Lower lobe of right lung (tissue), 2 donors: ENCODE measurements at places on chromosomes 2 and 18.

- peaks cover 19% of the 10 kb centered on the region for H3K4me1 ChIP-seq
Observed at GRCh38 chr2:127735537-127736399, 34.5 kb downstream of the SFT2D3 start.

- peak overlapping the region; percentile 73 for H3K4me3 ChIP-seq
- no peaks in the 10 kb centered on the region for H3K36me3 ChIP-seq
- peaks cover 30% of the 10 kb centered on the region for H3K4me1 ChIP-seq
- no peaks in the 10 kb centered on the region for H3K27me3 ChIP-seq
Observed at GRCh38 chr2:84906108-84906899, 848 bp downstream of the TMSB10 start.

GRCh38 chr2:28590496-28591301, 94.8 kb downstream of the PLB1 start:
- H3K27me3 ChIP-seq = no peaks in the 10 kb centered on the region
- no peak overlapping the region for H3K27ac ChIP-seq
- no peak overlapping the region for H3K4me3 ChIP-seq

DNA sequence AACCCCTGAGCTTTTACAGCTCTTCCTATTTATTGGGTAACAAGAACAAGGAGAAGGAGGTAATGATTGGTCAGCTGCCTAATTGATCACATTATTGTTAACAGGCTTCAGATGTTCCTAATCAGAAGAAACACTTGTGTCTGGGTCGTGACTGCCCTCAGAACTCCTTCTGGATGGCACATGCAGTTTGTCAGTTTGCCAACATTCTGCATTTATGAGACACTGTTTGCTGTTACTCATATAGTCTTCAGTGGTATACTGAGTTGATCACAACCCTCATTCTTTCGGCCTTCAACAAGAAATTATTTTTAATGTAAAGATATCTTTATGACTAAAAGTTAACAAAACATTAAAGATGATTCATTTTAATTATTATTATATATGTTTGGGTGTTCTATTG, 95.7 kb upstream of the DOCK10 start:
- no peaks in the 10 kb centered on the region for H3K27me3 ChIP-seq
- H3K4me3 ChIP-seq = no peak overlapping the region
- no peak overlapping the region for H3K27ac ChIP-seq
- no peaks in the 10 kb centered on the region for H3K36me3 ChIP-seq
- DNase-seq = no peak
- H3K4me1 ChIP-seq = no peaks in the 10 kb centered on the region

DNA sequence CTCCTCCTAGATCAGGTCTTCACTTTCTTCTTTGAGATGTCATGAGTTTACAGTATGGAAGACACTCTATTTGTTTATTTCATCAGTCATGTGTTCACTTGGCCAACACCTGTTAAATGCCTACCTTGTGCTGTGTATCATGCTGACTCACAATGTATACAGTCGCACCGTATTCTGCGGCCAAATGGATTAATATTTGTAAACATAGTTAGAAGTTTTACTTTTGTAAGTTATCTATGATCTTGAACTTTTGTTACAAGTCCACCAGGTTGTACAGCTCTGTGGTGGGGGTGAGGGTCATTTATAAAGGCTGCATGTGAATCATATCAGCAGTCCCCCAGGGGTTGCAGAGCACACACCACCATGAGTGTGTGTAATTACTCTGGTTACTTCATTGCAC, 408.7 kb upstream of the NRP2 start:
- no peak overlapping the region for H3K4me3 ChIP-seq
- H3K4me1 ChIP-seq = no peaks in the 10 kb centered on the region
- no peak for DNase-seq
- no peaks in the 10 kb centered on the region for H3K36me3 ChIP-seq
- no peaks in the 10 kb centered on the region for H3K27me3 ChIP-seq

- H3K27ac ChIP-seq = no peak overlapping the region
- H3K4me1 ChIP-seq = no peaks in the 10 kb centered on the region
- no peaks in the 10 kb centered on the region for H3K27me3 ChIP-seq
- no peaks in the 10 kb centered on the region for H3K36me3 ChIP-seq
- DNase-seq = no peak
- H3K4me3 ChIP-seq = no peak overlapping the region
Observed at GRCh38 chr2:16254356-16254965, 314.1 kb downstream of the MYCN start.

DNA sequence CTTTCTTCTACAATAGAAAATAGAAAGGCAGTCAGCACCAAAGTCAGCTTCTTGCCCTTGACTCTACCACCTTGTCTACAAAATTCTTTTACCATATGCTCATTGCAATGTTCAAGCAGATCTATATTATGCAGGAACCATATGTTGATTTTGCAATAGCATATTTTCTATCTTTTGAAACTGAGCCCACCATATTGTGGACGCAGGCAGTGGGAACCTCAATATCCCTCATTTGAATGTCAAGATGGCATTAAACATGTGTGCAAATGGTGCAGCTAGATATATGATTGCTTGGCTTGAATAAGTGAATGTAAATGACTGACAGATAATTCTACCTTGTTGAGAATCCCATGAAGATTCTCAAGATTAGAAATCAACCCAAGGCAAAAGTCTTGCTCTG, 412.7 kb upstream of the FSHR start:
- no peaks in the 10 kb centered on the region for H3K36me3 ChIP-seq
- H3K27me3 ChIP-seq = no peaks in the 10 kb centered on the region
- H3K27ac ChIP-seq = no peak overlapping the region
- no peak overlapping the region for H3K4me3 ChIP-seq

DNA sequence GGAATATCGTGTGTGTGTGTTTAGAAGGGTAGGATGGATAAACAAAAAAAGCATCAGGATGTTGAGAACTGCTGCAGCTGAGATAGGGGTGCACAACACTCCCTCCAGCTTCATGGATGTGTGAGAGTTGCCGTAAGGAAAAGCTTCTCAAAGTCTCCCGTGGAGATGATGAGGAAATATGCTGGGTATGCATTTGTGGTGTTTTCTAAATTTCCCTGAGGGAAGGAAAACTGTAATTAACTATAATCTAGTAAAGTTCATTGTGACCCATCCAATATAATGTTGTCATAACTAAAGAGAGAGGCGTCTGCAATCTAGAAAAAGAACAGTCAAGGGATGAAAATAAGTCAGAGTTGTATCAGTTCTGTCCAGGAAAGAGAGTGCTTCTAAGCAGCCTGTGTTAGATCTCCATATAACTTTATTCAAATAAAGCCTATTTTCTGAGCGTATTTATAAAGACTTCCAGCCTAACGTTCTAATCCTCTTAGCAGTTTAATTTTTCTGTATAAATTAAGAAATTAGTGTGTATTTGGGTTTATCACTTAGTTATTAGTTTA, 7.3 kb upstream of the LMAN2L start:
- H3K4me1 ChIP-seq = no peaks in the 10 kb centered on the region
- H3K4me3 ChIP-seq = no peak overlapping the region
- no peak for DNase-seq
- no peak overlapping the region for H3K27ac ChIP-seq
- no peaks in the 10 kb centered on the region for H3K27me3 ChIP-seq

DNA sequence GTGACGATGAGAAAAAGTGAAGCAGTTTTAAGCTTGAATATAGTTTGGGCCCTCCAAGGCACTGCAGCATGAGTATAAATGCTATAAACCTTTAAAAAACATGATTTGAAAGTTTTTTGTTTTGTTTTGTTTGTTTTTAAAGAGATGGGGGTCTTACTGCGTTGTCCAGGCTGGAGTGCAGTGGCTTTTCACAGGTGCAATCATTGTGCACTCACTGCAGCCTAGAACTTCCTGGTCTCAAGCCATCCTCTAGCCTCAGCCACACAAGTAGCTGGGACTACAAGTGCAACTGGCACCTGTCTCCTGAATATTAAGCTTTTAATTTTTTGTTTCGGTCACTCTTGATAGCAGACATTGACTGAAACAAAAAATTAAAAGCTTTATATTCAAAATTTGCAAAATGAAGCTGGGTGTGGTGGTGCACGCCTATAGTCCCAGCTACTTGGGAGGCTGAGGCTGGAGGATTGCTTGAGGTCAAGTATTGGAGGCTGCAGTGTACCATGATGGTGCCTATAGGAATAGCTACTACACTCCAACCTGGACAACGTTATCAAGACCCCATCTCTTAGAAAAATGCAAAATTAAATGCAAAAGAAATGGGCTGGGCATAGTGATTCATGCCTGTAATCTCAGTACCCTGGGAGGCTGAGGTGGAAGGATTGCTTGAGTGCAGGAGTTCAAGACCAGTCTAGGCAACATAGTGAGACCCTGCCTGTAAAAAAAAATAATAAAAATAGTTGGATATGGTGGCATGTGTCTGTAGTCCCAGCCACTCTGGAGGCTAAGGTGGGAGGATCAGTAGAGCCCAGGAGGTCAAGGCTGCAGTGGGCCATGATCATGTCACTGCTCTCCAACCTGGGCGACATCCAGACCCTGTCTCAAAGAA, 15.0 kb downstream of the FZD5 start:
- H3K4me3 ChIP-seq = no peak overlapping the region
- no peaks in the 10 kb centered on the region for H3K27me3 ChIP-seq
- H3K36me3 ChIP-seq = peaks cover 51% of the 10 kb centered on the region
- no peak overlapping the region for H3K27ac ChIP-seq
- no peaks in the 10 kb centered on the region for H3K4me1 ChIP-seq

DNA sequence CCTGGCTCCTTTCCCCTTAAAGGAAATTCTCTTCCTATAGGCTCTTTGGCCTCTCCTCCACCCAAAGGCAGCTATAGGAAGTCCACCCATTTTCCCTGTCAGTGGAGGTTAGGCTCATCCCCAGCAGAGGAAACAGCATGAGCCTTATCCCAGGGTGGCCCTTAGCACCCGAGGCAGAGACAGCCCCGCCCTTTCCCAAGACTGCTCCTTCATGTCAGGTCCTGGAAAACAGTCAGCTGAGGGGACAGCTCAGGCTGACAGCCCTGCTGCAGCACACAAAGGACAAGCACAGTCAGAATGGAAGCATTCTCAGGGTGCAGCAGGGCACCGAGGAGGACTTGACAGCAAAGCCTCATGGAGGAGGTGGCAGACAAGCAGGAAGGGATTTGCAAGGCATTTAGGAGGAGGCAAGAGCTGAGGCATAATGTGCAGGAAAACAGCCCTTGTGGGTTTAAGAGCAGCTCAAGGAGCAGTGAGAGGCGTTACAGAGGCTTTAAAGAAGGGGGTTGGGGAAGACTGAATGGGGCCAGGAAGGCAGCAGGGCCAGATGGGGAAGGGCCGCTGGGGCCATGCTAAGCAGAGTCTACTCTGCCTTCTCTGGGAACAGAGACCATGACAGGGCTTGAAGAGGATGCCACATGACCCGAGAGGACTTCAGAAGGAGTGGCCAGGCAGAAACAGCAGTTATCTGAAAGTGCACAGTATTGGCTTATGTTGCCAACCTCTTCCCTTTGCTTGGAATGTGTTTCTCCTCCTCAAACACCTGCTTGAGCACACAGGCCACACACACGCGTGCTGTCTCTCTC, 216.6 kb downstream of the SH3BP4 start:
- no peak overlapping the region for H3K27ac ChIP-seq
- H3K4me3 ChIP-seq = no peak overlapping the region
- no peak for DNase-seq
- no peaks in the 10 kb centered on the region for H3K27me3 ChIP-seq
- no peaks in the 10 kb centered on the region for H3K36me3 ChIP-seq

- peak; percentile 31 for DNase-seq
- H3K36me3 ChIP-seq = no peaks in the 10 kb centered on the region
- H3K4me1 ChIP-seq = peaks cover 59% of the 10 kb centered on the region
- no peak overlapping the region for H3K27ac ChIP-seq
- no peaks in the 10 kb centered on the region for H3K27me3 ChIP-seq
Observed at GRCh38 chr18:48845174-48845573, 105.6 kb downstream of the SMAD7 start.

DNA sequence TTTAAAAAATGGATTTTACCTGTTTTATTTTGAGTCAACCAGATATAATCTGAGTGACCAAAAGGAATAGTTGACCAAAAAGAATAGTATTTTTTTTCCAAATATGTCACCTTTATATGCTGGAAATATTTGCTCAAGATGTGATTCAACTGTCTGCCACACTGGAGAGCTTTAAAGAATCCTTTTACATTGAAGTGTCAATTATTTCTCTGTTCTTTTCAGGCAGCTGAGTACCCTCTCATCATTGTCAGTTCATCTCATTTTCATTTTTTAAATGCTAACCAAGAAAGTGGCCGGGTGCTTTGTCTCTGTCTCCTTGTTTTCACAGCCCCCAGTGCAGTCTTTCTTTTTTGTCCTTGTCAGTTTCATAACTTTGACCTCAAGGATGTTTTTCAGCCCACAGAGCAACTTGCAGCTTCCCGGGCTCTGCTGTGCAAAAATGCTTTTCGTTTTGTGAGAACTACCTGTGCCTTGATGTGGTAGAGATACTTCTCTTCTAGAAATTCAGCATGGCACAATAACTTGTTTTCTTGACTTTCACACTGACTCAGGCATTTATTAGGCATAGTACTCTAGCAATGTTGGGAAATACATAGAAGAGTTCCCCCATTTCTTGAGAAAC, 23.4 kb upstream of the CERS6 start:
- no peaks in the 10 kb centered on the region for H3K27me3 ChIP-seq
- no peak overlapping the region for H3K4me3 ChIP-seq
- H3K36me3 ChIP-seq = no peaks in the 10 kb centered on the region
- DNase-seq = no peak
- no peaks in the 10 kb centered on the region for H3K4me1 ChIP-seq

GRCh38 chr18:56565046-56565445, 73.3 kb downstream of the TXNL1 start:
- peaks cover 4% of the 10 kb centered on the region for H3K4me1 ChIP-seq
- H3K27me3 ChIP-seq = no peaks in the 10 kb centered on the region
- H3K36me3 ChIP-seq = no peaks in the 10 kb centered on the region
- H3K4me3 ChIP-seq = no peak overlapping the region
- DNase-seq = no peak

GRCh38 chr2:197615016-197615652, 60.3 kb downstream of the RFTN2 start:
- H3K27me3 ChIP-seq = no peaks in the 10 kb centered on the region
- H3K4me3 ChIP-seq = no peak overlapping the region
- DNase-seq = no peak
- peaks cover 18% of the 10 kb centered on the region for H3K4me1 ChIP-seq
- H3K27ac ChIP-seq = no peak overlapping the region

- H3K36me3 ChIP-seq = no peaks in the 10 kb centered on the region
- no peaks in the 10 kb centered on the region for H3K4me1 ChIP-seq
- no peak overlapping the region for H3K27ac ChIP-seq
- no peak overlapping the region for H3K4me3 ChIP-seq
- DNase-seq = no peak
Observed at GRCh38 chr2:225400060-225400511, 576 bp downstream of the NYAP2 start.

DNA sequence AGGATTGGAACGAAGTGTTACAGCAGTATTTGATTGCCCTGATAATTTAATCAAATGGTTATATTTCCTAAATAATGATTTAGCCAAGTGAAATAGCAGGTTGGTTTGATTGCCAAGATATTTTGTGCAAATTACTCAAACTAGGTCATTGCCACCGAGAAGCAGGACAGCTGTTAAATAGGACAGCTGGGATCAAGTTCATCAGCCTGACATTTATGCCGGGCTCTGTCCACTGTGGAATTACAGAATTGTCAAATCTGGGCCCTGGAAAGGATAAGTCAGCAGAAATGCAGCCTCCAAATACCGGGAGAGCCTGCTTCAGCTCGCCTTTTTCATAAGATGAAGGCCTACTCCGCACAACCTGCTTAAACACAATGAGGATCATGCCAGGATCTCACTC, 73.9 kb upstream of the RPL31 start:
- no peaks in the 10 kb centered on the region for H3K27me3 ChIP-seq
- H3K36me3 ChIP-seq = no peaks in the 10 kb centered on the region
- no peak overlapping the region for H3K27ac ChIP-seq
- peaks cover 5% of the 10 kb centered on the region for H3K4me1 ChIP-seq
- H3K4me3 ChIP-seq = no peak overlapping the region
- no peak for DNase-seq

- no peak for DNase-seq
- H3K36me3 ChIP-seq = no peaks in the 10 kb centered on the region
- H3K27me3 ChIP-seq = no peaks in the 10 kb centered on the region
- no peak overlapping the region for H3K27ac ChIP-seq
- no peak overlapping the region for H3K4me3 ChIP-seq
Observed at GRCh38 chr2:229050133-229050532, 221.0 kb downstream of the PID1 start.
